ENCODE measurements at places on chromosomes 16 and 17. TPM values are rescaled to one million over a fixed set of nuclear protein-coding genes. Genes with fewer than 3 reads are reported as not detected.

DNA sequence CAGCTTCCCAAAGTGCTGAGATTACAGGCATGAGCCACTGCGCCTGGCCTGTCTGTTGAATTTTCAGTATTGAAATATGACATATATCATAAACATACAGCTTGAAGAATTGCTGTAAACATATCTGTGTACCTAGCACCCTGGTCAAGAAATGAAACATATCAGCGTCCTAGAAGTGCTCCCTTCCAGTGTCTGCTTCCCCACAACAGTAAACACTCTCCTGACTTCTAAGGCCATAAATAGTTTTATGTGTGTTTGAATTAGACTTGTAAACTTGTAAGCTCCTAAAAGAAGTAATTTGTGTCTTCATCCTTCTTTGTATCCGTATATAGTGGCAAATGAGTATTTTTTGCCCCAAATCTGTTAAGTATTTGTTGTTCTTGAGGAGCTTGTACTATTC, 132.2 kb downstream of the FTO start:
- no peak for DNase-seq

DNA sequence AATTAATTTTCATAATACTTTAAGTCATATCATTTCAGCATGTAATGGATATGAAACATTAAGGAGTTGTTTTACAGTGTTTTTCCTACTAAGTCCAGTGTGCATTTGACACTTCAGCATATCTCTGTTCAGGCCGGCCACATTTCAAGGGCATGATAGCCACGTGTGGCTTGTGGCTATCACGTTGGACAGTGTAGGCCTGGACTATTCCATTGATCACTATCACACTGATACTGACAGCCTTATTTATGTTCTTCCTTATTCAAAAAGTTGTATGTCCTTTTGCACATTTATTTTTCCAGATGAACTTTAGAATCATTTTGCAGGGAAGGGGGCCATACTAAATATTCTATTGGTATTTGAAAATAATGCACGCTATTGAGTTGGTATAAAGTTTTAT, 39.0 kb downstream of the AKAP1 start:
- DNase-seq: no peak

- no peak for DNase-seq
Observed at GRCh38 chr17:19753661-19754463, 5.8 kb upstream of the ALDH3A1 start.

The SLX4 gene
- polyA plus RNA-seq: 4.5 TPM

The ABCC12 gene
- 0.33 TPM for polyA plus RNA-seq

DNA sequence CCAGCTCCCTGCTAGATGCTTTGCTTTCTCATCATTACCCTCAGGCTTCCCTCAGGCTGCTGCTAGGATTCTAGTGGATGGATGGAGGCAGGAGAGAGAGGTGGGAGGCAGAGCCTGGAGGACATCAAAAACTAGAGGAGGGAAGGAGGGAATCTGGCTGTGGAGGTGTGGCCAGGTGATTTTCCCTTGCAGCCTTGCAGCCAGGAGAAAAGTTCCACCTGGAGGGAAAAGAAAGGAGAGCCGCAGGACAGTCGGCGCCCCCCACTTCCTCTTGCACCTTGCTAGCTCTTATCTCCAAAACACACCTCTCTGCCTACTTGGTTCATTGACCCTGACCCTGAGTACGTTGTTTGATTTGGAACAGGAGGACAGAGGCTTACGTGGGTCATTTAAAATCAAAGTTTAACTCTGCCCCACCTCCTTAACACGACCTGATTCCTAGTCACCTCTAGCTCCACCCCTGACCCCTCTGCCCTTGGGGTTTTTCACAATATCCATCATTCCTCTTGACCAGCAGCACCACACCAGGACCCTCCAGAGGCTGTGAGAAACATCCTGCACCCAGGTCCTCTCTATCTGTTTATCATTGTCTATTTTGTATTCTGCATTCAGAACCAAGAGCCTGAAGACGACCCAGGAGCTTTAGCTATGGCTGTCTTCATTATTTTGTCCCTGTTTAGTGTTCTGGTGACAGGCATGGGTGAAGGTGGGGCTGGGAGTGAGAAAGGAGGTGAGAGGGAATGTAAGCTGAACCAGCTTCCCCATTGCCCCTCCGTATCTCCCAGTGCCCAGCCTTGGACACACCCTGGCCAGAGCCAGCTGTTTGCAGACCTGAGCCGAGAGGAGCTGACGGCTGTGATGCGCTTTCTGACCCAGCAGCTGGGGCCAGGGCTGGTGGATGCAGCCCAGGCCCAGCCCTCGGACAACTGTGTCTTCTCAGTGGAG, 15.9 kb downstream of the AOC3 start:
- DNase-seq: no peak

The PPP1R27 gene
- polyA plus RNA-seq: 90.6 TPM

- DNase-seq: no peak
Observed at GRCh38 chr16:86579268-86580062, 1.1 kb downstream of the FOXL1 start.

DNA sequence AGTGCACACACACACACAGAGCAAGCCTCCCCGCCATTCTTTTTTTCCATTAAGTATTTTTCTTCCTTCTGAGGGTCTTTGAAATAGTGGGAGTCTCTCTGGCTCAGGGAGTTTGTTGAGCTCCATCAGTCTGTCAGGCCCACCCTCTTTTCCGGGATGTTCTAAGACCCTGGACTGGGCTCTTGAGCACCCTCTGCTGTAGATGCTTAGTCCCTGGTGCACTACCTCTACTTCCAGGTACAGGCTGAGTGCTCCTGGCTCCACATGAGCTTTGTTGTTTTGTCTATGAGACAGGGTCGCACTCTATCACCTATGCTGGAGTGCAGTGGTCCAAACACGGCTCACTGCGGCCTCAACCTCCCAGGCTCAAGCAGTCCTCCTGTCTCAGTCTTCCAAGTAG, 20.7 kb downstream of the LIMD2 start:
- DNase-seq: no peak

DNA sequence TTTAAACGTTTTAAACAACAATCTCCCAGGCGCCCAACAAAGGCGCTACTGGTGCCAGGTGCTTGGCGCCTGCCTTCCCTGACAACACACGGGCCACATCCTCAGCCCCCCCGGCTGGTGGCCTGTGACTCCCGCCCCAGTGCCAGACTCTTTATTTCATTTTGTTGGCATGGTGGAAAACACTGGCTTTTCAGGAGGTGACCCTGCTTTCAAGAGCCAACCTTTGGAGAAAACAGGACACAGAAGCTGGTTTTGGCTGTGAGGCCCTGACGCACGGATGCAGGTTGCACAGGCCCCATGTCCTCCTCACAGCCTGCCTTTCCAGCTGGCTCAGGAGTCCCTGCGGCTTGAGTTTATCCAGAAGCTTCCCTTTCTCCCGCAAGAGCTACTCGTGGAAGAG, 100.0 kb downstream of the METRNL start:
- DNase-seq: no peak

DNA sequence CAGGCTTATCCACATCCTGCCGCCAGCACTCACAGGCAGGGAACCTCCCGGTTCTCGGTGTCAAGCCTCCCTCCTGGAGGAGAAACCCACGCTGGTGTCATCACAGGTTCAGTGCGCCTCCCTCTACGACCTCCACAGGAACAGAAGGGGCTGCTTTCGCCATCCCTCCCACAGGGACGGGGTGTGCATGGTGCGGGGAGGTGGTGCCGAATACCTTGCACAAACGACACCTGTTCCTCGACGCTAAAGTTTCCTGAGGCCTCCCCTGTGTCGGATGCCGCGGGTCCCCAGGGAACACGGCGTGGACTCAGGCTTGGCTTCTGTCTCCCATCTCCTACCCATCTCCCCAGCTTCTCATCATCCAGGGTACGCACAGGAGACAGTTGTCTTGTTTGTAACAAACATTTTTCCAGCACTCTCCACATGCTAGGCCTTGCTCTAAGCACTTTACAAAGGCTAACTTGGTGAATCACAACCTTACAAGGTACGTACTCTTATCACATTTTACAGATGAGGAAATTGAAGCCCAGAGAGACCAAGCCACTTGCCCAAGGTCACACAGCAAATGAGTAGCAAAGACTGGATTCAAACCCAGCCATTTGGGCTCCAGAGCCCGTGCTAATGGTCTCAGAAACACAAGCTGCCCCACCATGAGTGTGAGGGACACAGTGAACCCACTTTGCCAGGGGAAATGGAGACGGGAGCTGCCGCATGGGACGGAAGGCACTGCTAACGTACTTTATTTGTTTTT, 271.6 kb downstream of the C16orf95 start:
- no peak for DNase-seq

The KRT36 gene
- polyA plus RNA-seq: not detected

- no peak for DNase-seq
Observed at GRCh38 chr16:85436207-85436606, 176.9 kb upstream of the GSE1 start.

GRCh38 chr17:22304667-22305303, 612.5 kb downstream of the KCNJ18 start:
- no peak for DNase-seq

DNA sequence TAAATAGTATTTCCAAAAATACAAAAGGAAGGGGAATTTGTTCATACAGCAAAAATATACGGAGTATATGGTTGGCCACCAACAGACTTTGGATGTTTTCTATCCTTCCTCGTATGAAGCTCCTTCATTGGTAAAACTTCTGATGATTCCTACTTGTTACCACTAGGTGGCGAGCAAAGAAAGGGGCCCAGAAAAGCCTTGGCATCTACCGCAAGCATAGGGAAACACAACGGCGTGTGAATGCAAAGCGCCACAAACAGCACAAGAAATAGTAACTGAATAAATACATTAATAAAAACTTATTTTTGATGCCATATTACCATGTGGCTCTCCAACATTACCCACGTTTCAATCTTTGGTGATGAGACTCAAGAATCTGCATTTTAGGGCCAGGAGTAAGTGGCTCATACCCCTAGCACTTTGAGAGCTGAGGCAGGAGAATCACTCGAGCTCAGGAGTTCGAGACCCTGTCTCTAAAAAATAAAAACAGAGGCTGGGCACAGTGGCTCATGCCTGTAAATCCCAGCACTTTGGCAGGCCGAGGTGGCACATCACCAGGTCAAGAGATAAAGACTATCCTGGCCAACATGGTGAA, 34.5 kb downstream of the YWHAE start:
- peak; percentile 61 for DNase-seq

GRCh38 chr17:8847891-8848290, 19.6 kb downstream of the PIK3R6 start:
- DNase-seq: no peak

GRCh38 chr17:42475121-42475520, 16.4 kb downstream of the ATP6V0A1 start:
- DNase-seq: no peak

DNA sequence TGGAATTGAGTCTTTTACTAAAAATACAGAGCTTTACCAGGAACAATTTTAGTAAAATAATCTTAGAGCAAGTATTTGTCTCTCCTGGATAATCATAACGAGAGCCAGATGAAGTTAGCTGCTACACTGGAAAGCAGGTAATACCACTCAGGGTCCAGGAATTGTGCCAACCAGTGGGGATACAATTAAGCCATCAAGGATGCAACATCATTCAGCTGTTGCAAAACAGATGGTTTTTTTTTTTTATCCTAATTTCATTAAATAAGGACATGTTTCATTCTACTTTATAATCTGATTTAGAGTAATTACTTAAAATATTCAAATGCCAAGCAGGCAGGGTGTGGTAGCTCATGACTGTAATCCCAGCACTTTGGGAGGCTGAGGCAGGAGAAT, 10.2 kb downstream of the MMD start:
- no peak for DNase-seq

DNA sequence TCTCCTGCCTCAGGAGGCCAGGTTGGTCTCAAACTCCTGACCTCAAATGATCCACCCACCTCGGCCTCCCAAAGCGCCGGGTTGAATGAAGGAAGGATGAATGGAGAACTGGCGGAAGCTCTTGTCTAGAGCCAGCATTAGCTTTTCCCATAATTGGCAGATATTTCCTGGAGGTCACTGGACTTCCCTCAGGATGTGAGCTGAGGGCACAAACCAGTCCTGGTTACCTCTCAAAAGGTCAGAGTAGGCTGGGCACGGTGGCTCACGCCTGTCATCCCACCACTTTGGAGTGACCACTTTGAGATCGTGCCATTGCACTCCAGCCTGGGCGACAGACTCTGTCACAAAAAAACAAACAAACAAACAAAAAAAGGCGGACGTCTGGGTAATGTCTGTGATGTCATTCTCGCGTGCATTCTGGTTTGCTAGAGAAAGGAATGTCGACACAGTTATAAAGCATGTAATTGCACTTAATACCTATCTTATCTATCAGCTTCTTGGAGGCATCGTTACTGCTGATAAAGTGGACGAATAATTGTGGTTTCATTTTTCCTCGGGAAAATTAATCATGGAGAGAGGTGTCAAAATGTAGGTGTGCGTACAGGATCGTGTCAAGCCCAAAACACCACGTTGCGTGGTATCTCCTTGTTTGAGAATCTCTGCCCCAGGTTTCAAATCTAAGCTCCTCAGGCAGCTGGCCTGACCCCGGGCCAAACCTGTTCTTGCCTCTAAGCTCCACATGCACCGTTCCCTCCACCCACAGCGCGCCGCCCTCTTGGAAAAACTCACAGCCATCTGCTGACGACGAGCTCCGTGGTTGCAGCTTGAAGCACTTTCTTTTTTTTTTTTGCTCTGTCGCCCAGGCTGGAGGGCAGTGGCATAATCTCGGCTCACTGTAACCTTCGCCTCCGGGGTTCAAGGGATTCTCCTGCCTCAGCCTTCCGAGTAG, 6.4 kb upstream of the CRK start:
- no peak for DNase-seq

GRCh38 chr16:57530522-57531252, 5.7 kb downstream of the CCDC102A start:
- DNase-seq: no peak

The TMEM88 gene
- polyA plus RNA-seq: 23.0 TPM

The GPRC5C gene
- 38.7 TPM for polyA plus RNA-seq

GRCh38 chr16:24174957-24175356, 81.2 kb upstream of the CACNG3 start:
- DNase-seq: no peak

The MARVELD3 gene
- polyA plus RNA-seq: 0.22 TPM

The JPH3 gene
- polyA plus RNA-seq: 0.24 TPM

DNA sequence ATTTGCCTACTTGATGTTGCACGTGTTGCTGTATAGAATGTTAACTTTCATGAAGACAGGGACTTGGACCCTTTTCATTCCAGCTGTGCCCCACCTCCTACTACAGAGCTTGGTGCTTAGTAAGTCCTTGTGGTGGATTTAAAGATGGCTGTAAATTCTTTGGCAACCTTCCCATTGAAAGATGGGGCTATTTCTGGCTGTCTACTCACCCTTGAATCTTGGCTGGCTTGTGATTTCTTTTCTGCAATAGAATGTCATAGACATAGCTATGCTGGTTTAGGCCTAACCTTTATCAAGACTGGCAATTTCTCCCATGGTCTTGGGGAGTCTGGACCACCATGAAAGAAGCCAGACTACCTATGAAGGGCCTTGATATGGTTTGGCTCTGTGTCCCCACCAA, 59.0 kb downstream of the ACSM2A start:
- DNase-seq: no peak

DNA sequence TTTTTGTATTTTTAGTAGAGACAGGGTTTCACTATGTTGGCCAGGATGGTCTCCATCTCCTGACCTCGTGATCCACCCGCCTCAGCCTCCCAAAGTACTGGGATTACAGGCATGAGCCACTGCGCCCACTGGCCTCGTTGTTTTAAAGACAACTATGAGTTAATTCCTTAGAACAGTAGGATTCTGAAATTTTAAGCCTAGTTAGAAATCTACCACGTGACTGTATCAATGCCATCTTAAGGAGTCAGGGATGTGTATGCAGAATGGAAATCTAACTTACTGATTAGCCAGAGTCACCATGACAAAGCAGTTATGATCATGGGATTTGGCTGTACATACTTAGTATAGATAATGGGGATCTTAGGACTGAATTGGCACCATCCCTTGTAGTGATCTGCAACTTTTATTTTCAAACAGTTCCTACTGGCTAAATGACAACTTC, 2.8 kb downstream of the CEP20 start:
- DNase-seq: no peak

Measured in forelimb muscle (tissue), 1 donor.